ENCODE measurements at places on chromosomes 4 and X. TPM values are rescaled to one million over a fixed set of nuclear protein-coding genes. Genes with fewer than 3 reads are reported as not detected.

DNA sequence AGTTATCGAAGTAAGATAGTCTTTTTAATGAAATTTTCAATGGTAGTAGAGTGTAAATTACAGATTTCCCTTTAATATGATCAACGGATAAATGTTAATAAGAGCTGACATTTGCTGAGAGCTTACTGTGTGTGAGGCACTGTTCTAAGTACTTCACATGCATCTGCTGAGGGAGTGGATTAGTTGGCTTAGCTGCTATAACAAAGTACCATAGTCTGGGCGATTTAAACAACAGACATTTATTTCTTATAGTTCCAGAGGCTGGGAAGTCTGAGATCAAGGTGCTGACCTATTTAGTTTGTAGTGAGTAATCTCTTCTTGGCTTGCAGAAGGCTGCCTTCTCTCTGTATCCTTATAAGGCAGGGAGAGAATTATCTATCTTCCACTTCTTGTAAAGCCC is 174.3 kb downstream of the CEP135 start:
- DNase-seq: no peak
- no peak overlapping the region for H3K4me3 ChIP-seq
- no peaks in the 10 kb centered on the region for H3K27me3 ChIP-seq
- no peaks in the 10 kb centered on the region for H3K4me1 ChIP-seq
- no peaks in the 10 kb centered on the region for H3K36me3 ChIP-seq
- H3K27ac ChIP-seq: no peak overlapping the region

DNA sequence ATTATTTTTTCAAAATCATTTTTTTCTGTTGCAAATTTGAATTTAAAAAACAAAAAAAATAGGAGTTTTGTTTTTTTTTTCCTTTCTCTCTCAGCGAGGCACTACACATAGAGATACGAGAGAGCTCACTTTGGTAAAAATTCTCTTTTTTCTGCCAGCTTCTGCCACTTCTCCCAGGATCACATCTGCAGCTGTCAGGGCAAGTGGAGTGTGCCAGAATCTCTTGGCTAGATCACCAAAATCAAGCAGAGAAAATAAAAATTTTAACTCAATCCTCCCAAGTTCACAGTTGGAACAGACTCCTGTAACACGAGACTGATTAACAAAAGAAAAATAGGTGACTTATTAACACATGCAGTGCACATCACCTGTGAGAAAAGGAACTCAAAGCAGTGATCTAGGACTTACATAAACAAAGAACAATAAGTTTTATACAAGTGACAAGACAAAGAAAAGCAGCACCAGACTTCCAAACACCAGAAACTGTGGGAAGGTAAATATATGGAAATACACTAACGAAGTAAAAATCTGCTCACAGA is 213.2 kb upstream of the ZFP42 start:
- no peaks in the 10 kb centered on the region for H3K27me3 ChIP-seq
- H3K27ac ChIP-seq: no peak overlapping the region
- H3K4me3 ChIP-seq: no peak overlapping the region
- no peaks in the 10 kb centered on the region for H3K36me3 ChIP-seq
- DNase-seq: no peak

DNA sequence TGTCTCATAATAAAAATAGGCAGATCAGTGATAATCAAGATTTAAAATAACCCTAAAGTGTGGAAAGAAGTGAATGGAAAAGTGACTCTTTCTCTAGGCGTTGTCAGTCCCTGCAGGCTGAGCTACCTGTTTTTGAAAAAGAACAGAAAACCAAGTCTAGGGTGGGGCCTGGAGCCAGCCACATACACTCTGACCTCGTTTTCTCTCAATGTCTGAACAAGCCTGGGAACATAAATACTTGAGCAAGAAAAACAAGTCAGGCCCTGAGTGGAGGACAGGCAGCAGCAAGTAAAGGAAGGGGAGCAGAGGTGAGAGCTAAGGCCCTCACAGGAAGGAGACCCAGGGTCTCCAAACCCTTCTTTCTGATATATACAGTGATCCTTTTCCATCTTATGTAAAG is 91.7 kb upstream of the HPF1 start:
- no peaks in the 10 kb centered on the region for H3K27me3 ChIP-seq
- no peaks in the 10 kb centered on the region for H3K36me3 ChIP-seq
- no peaks in the 10 kb centered on the region for H3K4me1 ChIP-seq
- no peak overlapping the region for H3K4me3 ChIP-seq
- no peak overlapping the region for H3K27ac ChIP-seq
- DNase-seq: no peak

GRCh38 chr4:69773484-69773883 is 13.1 kb upstream of the SULT1B1 start:
- DNase-seq: no peak
- no peaks in the 10 kb centered on the region for H3K36me3 ChIP-seq
- H3K27me3 ChIP-seq: no peaks in the 10 kb centered on the region
- no peak overlapping the region for H3K27ac ChIP-seq
- no peak overlapping the region for H3K4me3 ChIP-seq

GRCh38 chr4:17760626-17761025 is 20.8 kb downstream of the FAM184B start:
- H3K4me1 ChIP-seq: no peaks in the 10 kb centered on the region
- H3K4me3 ChIP-seq: no peak overlapping the region
- H3K27ac ChIP-seq: no peak overlapping the region
- H3K27me3 ChIP-seq: no peaks in the 10 kb centered on the region
- DNase-seq: no peak

- no peaks in the 10 kb centered on the region for H3K27me3 ChIP-seq
- no peak for DNase-seq
- H3K4me1 ChIP-seq: no peaks in the 10 kb centered on the region
- no peak overlapping the region for H3K27ac ChIP-seq
- H3K4me3 ChIP-seq: no peak overlapping the region
- no peaks in the 10 kb centered on the region for H3K36me3 ChIP-seq
Observed at GRCh38 chr4:1535926-1536578, 129.8 kb upstream of the NKX1-1 start.

GRCh38 chr4:148044912-148045352 is 313.0 kb downstream of the ARHGAP10 start:
- H3K4me1 ChIP-seq: peaks cover 18% of the 10 kb centered on the region
- no peaks in the 10 kb centered on the region for H3K27me3 ChIP-seq
- no peak overlapping the region for H3K4me3 ChIP-seq
- H3K27ac ChIP-seq: no peak overlapping the region
- H3K36me3 ChIP-seq: peaks cover 4% of the 10 kb centered on the region

DNA sequence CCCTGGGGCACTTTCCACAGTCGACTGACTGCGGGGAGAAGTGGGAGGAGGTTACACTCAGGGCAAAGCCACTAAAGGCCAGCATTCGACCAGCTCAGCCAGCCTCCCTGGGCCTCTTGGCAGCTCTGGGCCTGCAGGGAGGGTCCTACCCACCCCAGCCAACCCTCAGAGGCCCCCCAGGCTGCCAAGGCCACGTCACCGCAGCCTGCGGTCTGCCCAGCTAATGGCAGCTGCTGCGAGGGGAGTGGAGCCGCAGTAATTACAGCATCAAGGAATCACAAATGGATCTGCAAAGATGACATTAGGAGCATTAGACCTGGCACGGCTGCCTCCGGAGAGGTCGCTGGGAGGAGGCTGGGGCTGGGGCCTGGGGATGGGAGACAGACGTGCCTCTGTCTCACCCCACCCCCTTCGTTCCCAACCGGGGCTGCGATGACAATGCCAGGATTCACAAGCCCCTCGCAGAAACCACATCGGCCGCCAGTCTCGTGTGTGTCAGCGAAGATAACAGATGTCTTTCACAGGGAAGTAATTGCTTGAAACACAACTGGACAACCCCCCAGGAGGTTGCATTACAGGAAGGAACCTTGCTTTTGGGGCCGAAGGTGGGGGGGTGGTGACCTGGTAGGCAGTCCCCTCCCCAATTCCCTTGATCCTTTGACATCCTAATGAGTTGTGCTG is 367.6 kb downstream of the BCOR start:
- no peaks in the 10 kb centered on the region for H3K4me1 ChIP-seq
- no peak for DNase-seq
- no peak overlapping the region for H3K27ac ChIP-seq
- no peaks in the 10 kb centered on the region for H3K27me3 ChIP-seq
- H3K36me3 ChIP-seq: no peaks in the 10 kb centered on the region

DNA sequence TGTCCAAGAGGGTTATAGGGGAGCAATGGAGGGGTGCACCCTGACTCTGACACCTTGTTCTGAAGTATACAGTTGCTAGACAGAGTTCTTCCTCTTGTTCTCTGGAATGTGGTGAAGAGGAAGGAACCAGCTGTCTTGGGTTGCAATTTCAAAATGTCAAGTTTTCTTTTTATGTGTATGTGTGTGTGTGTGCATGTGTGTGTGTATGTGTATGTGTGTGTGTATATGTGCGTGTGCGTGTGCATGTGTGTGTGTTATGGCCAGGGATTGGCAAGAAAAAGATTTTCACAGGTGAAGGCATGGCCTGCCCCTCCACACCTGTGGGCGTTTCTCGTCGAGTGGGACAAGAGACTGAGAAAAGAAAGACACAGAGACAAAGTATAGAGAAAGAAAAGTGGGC is 81.6 kb upstream of the ADGRA3 start:
- H3K4me3 ChIP-seq: no peak overlapping the region
- no peaks in the 10 kb centered on the region for H3K36me3 ChIP-seq
- no peak for DNase-seq
- no peaks in the 10 kb centered on the region for H3K27me3 ChIP-seq

GRCh38 chr4:176090115-176090514 is 24.5 kb downstream of the WDR17 start:
- DNase-seq: no peak
- no peaks in the 10 kb centered on the region for H3K27me3 ChIP-seq
- H3K4me1 ChIP-seq: no peaks in the 10 kb centered on the region
- no peak overlapping the region for H3K4me3 ChIP-seq
- H3K36me3 ChIP-seq: no peaks in the 10 kb centered on the region
- H3K27ac ChIP-seq: no peak overlapping the region

FAT1 gene
- 47.1 TPM for total RNA-seq

ETDA gene
- total RNA-seq: not detected

SCRG1 gene
- 0.49 TPM for total RNA-seq

ARSJ gene
- total RNA-seq: 5.4 TPM

IL13RA1 gene
- total RNA-seq: 25.8 TPM
